ENCODE measurements at places on chromosomes 5 and 9. TPM values are rescaled to one million over a fixed set of nuclear protein-coding genes. Genes with fewer than 3 reads are reported as not detected.

The C5orf52 gene
- total RNA-seq = not detected

The GPR150 gene
- 0.54 TPM for total RNA-seq

The EIF4E1B gene
- not detected for total RNA-seq

The ITK gene
- 0.26 TPM for total RNA-seq

The PCDHGB2 gene
- total RNA-seq = 5.3 TPM

The MZB1 gene
- total RNA-seq = 0.49 TPM

The GRXCR2 gene
- not detected for total RNA-seq

The TRPM3 gene
- not detected for total RNA-seq

The OR1J4 gene
- not detected for total RNA-seq

The ARHGEF28 gene
- total RNA-seq = 34.8 TPM

The DBH gene
- total RNA-seq = not detected

The SIL1 gene
- 35.4 TPM for total RNA-seq

The MARCOL gene
- total RNA-seq = not detected

The SPATA31E1 gene
- not detected for total RNA-seq

The SELENOP gene
- 1.6 TPM for total RNA-seq

The IPO11 gene
- total RNA-seq = 39.8 TPM

The MRPS2 gene
- total RNA-seq = 33.5 TPM

The OR2V2 gene
- not detected for total RNA-seq

The ANKDD1B gene
- total RNA-seq = 0.10 TPM

The SETX gene
- total RNA-seq = 28.1 TPM

The CDC20B gene
- total RNA-seq = 0.08 TPM

The NSG2 gene
- total RNA-seq = not detected

The PKD2L2 gene
- total RNA-seq = not detected

The KLF4 gene
- total RNA-seq = 5.2 TPM

The MELK gene
- total RNA-seq = 112 TPM

The CFAP77 gene
- not detected for total RNA-seq

The GARNL3 gene
- 11.5 TPM for total RNA-seq

The STPG3 gene
- 0.26 TPM for total RNA-seq

The CDKN2B-AS1 gene
- not detected for total RNA-seq

The NSMF gene
- total RNA-seq = 40.0 TPM

The PCDHGA12 gene
- 0.21 TPM for total RNA-seq

The WHRN gene
- 18.0 TPM for total RNA-seq
